Pons (tissue), 1 donor: ENCODE measurements at places on chromosomes 3 and 15.

DNA sequence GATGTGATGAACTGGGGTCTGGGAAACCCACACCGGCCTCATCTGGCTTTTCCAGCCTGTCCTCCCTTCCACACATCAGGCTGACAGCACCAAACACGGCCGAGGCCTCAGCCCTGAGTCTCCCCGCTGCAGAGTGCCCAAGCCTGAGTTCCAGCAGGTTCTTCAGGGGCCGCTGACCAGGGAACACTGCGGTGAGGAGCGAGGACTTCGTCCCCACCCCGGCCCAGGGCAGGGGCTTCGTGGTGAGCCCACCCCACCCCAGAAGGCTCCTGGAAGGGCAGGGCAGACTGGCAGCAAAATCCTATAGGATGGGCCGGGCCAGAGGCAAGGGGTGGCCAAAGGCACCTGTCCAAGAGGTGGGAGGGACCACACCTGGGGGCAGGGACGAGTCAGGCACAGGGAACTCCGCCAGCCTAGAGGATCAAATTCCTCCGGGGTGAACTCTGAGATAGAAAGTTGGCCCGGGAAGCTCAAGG, at the start of gene SLC51A:
Gene SLC51A, plus strand, starts transcription at position 446 of the 476 bp plus-strand sequence. CDS start 179 bp downstream, outside the sequence.
- DNase-seq, result no peak

GRCh38 chr15:27512281-27513001, 541.5 kb downstream of the GABRG3 start:
- DNase-seq, result no peak

- no peak for DNase-seq
Observed at GRCh38 chr3:73074781-73075180, 13.3 kb downstream of the EBLN2 start.

DNA sequence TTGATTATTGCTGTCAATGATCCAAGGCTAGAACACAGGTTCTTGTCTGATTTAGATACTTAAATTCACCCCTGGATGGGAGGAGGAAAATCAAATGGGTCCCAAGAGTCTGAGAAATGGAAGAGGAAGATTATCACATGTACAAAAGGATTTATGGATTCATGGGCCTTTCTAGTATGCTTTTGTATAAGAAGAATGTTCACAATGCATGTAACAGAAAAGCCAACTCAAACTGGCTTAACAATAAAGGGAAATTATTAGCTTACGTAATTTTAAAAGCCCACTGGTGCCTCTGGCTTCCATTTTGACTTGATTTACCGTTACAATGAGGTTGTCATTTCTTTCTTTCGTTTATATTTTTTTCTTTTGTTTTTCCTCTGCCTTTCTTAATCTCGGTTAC, 782.5 kb upstream of the GRM7 start:
- no peak for DNase-seq

- DNase-seq, result no peak
Observed at GRCh38 chr15:85984241-85984640, 95.4 kb upstream of the AGBL1 start.

DNA sequence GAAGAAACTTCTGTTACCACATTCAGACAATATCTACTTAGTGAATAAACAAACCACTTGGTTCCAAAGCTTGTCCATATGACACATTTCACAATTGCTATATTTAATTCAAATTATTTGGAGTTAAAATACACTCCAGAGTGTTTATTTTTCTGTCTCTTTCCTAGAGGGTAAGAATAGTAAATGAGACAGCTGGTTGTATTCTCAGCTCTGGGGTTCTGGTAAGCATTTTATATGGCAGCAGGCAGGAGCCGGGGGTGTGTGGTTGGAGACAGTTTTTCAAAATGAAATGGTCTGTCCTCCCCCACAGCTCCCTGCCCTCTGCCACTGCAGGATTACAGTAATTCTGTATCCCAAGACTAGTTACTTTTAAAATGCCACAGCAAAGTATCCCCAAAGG, 10.9 kb upstream of the SEC61A1 start:
- DNase-seq, result no peak

DNA sequence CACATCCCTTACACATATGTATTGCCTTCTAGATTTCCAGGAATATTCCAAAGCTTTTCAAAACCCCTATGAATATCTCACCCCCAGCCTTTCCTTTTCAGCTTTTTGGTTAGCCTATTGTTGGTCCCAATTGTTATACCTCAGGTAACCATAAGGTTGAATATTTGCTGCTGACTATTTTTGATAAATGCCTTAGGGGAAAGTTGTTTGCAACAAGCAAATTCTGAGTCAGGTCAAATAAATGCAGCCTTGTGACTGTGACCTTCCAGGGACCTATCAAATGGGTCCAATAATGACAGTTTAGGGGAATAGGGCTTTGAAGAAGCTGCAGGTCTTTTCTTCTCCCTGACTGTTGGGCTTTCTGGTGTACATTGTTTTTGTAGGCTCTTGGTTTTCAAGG, 699.7 kb downstream of the NTRK3 start:
- no peak for DNase-seq
